ENCODE measurements at places on chromosomes 6 and 20.

DNA sequence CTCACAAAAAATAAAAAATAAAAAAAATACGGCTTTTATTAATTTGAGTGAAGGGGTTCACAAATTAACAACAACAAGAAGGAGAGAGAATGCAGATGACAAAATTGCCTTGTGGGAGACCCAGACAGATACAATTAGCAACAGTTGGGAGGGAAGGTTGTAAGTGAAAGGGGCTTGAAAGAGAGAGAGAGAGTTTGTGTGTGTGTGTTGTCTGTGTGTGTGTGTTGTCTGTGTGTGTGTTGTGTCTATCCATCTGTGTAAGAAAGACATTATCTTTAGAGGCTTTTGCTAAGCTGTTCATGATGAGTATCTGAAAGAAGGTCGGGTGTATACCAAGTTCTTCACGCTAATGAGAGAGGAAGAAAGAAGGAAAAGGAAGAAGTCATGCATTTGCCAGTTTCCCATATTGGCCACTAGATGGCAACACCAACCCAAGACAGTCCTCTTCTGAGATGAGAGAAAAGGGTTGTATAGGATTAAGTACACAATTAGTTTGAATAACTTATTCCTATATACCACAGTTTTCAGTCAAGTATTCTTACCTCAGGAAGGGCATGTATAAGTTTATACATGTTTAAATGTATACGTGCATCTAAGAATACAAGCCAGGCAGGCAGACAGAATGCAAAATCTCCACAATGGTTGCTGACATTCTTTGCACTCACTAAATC lies 63.7 kb upstream of the CD2AP start:
- DNase-seq: peak; percentile 68

GRCh38 chr20:50560867-50561266 lies 50.7 kb downstream of the PTPN1 start:
- no peak for DNase-seq

GRCh38 chr20:52789716-52790115 lies 182.4 kb upstream of the TSHZ2 start:
- DNase-seq: no peak

GRCh38 chr6:155439376-155439775 lies 16.3 kb downstream of the NOX3 start:
- no peak for DNase-seq

- DNase-seq: no peak
Measured at GRCh38 chr6:161085246-161085645, 93.7 kb downstream of the MAP3K4 start.

DNA sequence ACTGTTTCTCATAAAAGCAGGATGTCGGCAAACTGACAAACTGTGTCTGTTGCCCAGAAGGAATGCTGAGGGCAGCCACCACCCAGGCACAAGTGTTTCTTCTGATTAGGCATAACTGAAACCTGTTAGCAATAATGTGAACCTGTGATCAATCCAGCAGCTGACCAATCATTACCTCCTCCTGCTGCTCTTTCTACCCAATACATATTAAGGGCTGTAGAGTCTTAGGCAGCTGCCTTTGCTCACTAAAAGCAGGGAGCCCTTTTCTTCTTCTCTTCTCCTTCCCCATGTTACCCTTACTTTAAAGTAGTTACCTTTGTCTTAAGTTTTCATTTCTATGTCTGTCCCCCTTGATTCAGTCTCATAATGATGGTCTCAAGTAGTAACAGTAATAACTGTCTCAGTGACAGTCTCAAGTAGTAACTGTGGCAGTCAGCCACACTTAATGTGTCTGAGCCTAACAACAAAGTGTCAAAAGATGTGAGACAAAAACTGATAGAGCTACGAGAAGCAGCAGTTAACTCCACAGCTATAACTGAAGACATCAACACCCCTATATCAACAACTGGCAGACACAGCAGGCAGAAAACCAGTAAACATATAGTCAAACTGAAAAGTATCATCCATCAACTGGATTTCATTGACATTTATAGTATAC lies 37.0 kb downstream of the RANBP9 start:
- DNase-seq: no peak
